ENCODE measurements at places on chromosomes 2 and 18.

- no peak for DNase-seq
These were observed 203.9 kb downstream of the DLGAP1 start for GRCh38 chr18:4251206-4251605.

- no peak for DNase-seq
These were observed 3.0 kb downstream of the GIGYF2 start for GRCh38 chr2:232700154-232700553.

- no peak for DNase-seq
These were observed 107.3 kb downstream of the DTNB start for GRCh38 chr2:25566094-25566493.

DNA sequence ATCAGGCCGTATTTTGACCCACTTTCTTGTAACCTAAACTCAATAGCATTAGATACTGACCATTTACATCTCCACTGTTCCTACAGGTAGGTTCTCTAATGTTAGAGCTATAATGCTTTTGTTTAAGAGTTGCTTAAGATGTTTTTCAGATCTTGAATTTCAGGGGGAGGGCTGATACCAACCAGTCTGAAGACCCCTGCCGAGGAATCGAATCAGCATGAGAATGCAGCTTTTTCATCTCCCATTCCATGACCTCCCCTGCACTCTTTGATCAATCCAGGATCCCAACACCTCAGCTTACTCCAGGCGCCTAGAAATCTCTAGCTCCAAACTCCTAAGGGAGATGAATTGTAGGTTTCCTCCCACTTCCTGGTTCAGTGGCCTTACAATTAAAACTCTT lies 120.5 kb upstream of the MC4R start:
- no peak for DNase-seq

DNA sequence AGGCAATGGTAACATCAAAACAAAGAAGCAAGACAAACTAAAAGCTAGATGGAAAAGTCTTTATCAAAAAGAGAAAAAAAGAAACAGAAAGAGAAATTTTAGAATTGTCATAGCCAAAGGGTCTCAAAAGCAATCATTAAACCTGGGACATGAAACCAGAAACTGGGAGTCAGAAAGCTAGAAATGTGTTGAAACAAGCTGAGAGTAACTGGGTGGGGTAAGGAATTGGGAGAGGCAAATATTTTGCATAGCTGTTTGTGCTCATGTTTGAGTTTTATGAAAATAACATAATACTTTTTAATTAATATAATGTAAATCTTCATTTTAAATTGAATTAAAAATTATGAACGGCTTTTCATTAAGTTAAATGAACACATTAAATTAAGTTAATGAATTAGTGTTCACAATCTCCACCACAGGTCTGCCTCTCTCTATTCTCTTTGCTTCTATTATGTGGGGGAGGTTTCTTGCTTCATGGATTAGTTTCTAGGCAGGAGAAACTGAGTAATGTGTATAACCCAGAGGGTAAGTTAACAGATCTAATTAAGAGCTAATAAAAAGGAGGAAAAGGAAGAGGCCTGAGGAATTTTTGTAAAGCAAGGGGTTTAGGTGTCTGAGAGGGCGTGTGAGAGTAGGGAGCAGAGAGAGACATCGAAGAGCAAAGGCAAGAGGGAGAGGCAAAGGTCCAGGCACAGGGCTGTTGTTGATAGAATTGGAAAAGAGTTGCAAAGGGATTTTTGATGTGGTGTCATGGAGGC lies 20.0 kb upstream of the SERPINB2 start:
- no peak for DNase-seq

DNA sequence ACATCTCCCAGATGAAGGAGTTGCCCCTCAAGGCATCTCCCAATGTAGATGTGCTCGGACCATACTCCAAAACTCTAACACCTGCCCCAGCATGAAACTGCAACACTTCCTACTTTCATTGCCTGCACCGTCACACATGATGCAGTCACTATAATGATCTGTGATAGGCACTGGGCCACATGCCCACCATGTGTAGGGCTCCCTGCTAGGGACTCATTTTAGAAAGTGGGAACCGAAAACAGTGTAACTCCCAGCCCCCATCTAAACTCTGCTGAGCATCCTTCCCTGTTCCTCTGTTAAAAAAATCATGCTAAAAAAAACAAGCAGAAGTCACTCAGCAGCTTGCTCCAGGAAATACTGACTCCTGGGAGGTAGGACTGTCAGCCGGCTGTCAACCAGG lies 496.1 kb upstream of the RAB6C start:
- DNase-seq = no peak

DNA sequence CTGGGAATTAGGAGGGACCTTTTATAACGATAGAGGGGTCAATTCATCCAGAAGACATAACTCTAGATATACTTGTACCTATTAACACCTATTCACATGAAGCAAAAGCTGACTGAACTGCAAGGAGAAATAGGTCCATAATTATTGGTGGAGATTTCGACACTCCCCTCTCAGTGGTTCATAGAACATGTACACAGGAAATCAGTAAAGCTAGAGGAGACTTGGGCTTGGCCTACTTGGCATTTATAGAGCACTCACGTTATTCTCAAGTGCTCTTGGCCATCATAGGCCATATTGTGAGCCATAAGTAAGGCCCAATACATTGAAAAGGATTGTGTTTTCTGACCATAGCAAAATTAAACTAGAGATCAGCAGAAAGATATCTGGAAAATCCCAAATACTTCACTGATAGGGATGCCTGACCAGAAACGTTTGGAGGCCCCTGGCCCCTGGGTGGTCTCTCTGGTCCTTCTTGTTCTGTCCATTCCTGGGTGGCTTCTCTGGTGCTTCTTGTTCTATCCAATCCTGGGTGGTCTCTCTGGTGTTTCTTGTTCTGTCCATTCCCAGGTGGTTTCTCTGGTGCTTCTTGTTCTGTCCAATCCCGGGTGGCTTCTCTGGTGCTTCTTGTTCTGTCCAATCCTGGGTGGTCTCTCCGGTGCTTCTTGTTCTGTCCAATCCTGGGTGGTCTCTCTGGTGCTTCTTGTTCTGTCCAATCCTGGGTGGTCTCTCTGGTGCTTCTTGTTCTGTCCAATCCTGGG lies 49.0 kb downstream of the SNED1 start:
- no peak for DNase-seq

GRCh38 chr2:118119158-118119727 lies 31.0 kb downstream of the INSIG2 start:
- DNase-seq = no peak

DNA sequence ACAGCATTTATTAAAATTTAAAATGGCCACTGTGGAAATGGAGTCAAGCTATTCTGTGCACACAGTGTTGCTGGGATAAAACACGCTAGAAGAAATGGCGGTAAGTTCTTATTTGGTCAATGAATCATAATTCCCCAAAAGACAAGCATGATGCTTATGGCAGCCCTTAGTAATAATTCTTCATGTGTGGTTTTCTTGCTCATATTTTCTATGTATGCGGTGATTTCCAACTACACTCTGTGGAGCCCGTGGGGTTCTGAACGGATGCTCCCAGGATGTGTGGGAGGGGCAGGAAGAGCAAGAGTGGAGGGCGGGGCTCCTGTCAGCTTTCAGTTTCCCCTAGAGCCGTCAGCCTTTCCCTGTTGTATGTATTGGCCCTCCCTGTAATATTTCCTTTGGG lies 91.7 kb upstream of the RMDN2 start:
- no peak for DNase-seq

- DNase-seq = no peak
These were observed 38.1 kb downstream of the FER1L5 start for GRCh38 chr2:96680561-96681141.

DNA sequence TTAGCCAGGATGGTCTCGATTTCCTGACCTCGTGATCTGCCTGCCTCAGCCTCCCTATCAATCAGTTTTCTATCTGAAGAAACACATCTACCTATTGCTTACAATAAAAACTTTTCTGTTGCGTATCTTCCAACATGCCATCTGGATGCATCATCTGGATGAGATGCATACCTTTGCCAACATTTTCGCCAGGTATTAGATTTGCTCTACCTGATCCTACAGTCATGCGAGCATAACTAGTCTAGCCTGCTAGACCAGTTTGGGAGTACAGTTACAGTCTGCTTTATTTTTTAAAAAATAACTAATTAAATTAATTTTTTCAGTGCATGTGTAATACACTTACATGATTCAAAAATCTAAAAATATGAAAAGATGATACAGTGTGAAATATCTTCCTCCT lies 334.0 kb upstream of the MEX3C start:
- no peak for DNase-seq

DNA sequence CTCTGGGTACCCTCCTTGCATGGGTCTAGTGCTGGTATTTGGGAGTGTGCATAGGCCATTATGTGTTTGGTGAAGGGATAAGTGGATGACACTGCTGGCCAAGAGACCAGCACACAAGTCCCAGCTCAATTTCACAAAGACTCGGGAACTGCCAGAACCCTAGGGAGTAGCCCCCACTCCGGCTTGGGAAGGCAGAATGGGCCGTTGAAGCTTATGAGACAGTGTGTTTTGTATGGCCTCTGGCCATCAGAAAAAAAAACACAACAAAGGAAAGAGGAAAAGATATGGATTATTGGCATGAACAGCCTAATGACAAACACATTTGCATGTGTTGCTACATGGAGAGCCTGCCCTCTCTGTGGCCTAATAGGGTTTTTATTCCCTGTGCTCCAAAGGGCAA lies 144.2 kb downstream of the TTC32 start:
- DNase-seq = no peak

DNA sequence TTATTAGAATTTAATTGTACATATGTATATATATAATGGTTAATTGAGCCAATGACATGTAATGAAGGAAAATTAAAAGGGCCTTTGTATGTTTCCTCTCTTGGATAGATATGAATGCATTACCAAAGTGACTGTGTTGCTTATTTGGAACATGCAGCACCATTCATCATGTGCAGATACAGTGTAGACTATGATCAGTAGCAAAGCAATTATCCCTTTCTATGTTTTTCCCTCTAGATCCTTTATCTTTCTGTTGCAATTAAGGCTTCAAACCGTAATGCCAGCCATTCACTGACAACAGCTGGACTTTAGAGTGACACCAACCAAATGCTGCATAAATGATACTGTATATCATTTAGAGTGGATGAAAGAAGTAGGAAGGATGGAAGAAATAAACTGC lies 565.2 kb downstream of the NRXN1 start:
- DNase-seq = no peak

- DNase-seq = no peak
These were observed 187.1 kb upstream of the OSR1 start for GRCh38 chr2:19545507-19545906.

GRCh38 chr2:46487667-46488335 lies 8.4 kb downstream of the TMEM247 start:
- no peak for DNase-seq

- DNase-seq = no peak
These were observed 69.7 kb upstream of the DAPL1 start for GRCh38 chr2:158725441-158725891.

DNA sequence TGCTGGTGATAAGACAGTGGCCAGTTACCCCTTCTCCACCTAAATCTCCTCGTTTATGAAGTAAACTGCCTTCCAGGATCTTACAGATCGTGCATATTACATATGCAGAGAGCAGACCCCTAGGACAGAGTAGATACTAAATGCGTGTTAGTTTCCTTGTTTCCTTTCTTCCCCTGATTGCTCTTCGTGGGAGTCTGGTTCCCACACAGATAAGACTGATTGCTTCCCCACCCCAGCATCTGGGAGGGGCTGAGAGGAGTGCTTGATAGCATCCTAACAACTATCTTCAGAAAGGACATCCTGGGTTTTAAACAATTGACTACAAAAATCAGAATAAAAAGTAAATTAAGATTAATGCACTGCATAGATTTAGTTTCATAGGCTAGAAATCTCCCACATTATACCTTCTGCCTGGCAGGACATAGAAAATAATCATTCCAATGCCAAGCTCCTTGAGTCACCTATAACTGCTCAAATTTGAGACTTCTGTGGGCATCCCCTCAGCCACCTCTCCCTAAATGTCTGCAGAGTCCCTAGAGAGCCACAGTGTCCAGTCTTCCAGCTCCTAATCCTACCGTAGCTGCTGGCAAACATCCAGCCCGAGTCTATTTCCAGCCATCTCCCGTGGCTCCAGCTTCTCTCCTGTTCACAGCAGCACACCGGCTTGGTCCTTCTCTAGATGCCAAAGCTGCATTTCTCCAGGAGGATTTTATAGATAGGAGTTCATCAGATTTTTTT lies 128.3 kb downstream of the LRRC30 start:
- no peak for DNase-seq

DNA sequence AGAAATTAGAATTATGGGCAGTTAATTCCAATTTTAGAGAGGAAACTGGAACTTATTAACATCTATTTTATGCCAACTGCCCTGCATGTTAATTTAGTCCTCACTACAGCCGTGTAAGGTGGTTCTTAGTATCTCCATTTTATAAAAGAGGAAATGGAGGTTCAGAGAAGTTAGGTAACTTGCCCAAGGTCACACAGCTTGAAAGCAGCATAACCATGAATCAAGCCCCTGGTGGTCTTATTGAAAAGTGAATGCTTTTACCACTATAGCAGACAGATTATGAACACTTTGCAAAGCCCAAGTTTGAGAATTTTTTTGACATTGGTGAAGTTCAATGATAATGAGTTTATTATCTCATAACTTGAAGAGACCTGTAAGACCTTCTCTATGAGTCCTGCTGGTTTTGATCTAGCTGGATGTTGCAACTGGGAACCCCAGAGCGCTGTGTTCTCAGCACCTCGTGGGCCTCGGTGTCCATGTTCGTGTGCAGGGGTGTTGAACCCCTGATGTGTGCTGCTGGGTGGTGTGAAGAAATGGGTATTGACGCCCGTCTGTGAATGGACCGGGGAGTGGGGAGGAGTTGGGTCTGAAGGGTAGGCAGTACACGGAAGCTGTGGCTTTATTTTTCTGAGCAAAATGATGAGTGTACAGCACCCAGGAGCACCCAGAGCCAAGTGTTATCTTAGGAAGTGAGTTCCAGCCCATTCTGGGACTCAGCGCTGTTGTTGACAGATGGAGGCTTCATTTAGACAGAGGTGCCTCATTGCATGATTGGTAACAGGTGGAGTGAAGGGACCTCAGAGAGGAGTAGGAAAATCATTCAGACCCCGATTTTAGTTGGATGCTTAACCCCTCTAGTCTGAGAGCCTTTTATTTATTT lies 9.7 kb downstream of the GREB1 start:
- DNase-seq = no peak

GRCh38 chr2:121345887-121346286 lies 60.9 kb upstream of the TFCP2L1 start:
- no peak for DNase-seq

GRCh38 chr2:19717446-19717845 lies 184.3 kb downstream of the TTC32 start:
- DNase-seq = no peak

DNA sequence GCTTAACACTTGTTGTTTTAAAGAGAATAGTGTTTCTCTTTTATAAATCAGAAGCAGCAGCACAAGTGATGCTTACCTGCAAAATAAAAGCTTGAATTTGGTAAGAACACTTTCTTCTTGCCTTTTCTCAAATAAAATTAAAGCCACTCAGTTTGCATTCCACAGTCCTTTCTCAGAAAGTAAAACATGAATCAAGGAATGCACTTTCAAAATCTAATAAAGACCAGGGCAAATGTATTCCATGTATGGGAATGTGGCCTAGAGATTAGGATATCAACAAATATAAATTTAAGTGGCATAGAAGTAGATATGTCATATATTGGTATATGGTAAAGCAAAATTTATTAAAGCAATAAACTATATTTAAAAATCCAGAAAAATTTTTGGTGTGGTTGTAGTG lies 352.8 kb downstream of the THSD7B start:
- no peak for DNase-seq

Measured in NCI-H774 (cell line).